ENCODE measurements at places on chromosomes 5 and 9.
A peak's percentile ranks its signal among the peaks of the same experiment; 100 is the strongest.

- DNase-seq: peak; percentile 46
These were observed 38.9 kb downstream of the PRRC2B start for GRCh38 chr9:131432597-131433301.

DNA sequence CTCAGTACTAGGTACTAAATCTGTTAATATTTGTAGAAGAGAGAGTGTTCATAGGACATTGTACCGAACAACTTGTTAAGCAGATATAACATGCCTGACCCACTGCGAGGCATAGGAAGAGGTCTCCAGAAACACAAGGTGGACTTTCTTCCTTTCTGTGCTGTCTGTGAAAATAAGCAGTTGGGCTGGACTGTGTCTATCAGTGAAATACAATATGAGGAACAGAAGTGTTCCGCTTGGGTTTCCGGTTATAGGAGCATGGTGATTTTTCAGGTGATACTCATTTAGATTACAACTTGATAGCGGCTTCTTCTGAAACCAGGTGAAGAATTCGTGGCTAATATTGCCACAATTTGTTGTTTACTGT lies 60.9 kb upstream of the TLR4 start:
- DNase-seq: peak; percentile 28

DNA sequence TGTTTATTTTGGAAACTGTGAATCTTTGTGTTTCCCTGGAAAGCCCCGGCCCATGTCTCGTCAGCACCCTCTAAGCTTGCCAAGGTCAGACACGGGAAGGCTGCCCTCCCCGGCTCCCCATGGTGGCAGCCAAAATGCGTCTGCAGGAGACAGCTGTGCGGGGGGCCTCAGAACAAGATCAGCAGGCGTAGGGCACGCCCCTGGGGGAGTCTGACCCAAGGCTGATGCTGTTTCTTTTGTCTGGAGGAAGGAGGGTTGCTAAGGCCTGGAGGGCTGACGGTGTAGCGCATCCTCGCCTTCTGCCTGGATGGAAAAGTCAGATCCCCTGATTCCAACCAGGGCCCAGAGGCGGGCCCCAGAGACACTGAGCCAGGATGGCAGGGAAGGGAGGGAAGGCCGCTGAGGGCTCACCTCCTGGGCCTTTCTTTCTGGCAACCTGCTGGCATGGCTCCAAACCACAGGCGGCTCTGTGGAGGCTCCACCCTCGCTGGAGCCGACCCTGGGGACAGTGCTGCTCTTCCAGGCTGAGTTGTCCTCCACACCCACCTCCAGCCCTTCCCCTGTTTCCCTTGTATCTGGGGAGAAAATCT lies 57.2 kb downstream of the OLFM1 start:
- no peak for DNase-seq

DNA sequence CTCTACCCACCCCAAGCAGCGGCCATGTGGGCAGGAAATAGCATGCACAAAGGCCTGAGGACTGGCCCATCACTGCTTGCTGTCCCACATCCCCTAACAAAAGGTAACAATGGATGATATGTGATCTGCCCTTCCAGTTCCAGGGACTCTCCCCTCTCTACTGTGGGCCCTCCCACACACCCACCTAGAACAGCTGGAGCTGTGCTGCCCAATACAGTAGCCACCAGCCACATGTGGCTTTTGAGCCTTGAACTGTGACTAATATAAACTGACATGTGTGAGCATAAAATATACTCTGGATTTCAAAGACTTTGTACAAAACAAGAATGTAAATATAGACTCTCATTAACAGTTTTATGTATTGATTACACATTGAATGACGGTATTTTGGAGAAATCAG lies 78.1 kb downstream of the C5orf15 start:
- no peak for DNase-seq

DNA sequence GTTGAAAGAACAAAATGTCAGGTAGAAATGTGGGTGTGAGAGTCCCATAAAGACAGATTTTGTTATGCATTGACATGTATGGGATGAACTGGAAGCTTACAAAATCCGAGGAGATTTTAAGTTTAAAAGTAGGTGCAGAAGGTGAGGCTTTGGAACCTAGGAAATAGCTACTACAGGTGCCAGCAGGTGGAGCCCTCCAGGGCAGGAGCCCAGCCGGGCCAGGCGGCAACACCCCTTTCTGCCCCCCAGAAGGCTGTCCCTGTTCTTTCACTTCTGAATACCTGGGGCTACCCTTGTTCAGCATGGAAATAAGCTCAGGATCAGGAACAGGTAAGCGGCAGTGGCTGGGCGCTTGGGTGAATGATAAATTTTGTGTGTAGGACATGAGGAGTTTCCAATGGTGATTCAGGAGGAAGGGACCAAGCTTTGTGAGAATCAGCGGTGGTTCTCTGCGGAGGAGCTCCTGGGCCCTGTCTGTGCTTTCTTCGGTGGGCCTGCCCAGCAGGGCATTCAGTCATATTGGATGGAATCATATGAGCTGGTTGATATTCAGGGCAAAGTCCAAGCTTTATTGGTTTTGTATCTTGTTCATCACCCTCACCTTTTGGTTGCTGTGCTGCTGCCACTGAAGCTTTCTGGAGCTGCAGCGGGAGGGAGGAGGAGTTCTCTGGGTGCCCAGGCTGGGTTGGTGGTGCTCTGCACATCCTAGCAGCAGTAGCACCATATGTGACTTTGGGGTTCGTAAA lies 12.3 kb downstream of the PCBD2 start:
- DNase-seq: no peak

GRCh38 chr9:78544230-78544629 lies 247.3 kb downstream of the PSAT1 start:
- no peak for DNase-seq

DNA sequence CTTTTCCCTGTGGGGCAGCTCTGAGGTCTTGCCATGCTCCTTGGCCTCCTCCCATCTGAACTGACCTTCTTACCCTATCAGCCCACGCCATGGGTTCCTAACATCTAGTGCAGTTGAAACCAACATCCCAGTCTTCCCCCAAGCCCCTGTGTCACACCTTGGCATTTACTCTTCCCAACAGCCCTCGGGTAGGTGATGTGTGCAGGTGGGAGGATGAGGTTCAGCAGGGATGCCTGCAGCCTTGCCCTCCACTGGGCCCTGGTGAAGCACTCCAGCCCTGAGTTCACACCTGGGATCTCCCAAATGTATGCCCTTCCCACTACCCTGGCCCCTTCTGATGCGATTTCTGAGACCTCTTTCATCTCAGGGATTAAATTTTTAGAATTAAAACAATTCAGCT lies 15.5 kb downstream of the IRX2 start:
- DNase-seq: no peak

GRCh38 chr9:20117986-20118385 lies 329.1 kb upstream of the SLC24A2 start:
- no peak for DNase-seq

GRCh38 chr9:33430942-33431341 lies 16.5 kb downstream of the AQP3 start:
- DNase-seq: no peak

DNA sequence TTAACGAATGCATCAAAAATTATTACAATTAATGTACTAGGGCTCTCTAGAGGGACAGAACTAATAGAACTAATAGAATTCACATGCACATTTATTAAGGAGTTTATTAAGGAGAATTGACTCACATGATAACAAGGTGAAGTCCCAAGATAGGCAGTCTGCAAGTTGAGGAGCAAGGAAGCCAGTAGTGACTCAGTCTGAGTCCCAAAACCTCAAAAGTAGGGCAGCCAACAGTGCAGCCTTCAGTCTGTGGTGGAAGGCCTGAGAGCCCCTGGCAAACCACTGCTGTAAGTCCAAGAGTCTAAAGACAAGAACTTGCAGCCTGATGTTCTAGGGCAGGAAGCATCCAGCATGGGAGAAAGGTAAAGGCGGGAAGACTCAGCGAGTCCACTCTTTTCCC lies 633.8 kb downstream of the SEMA5A start:
- no peak for DNase-seq

- no peak for DNase-seq
These were observed 17.0 kb downstream of the URM1 start for GRCh38 chr9:128388150-128388549.

DNA sequence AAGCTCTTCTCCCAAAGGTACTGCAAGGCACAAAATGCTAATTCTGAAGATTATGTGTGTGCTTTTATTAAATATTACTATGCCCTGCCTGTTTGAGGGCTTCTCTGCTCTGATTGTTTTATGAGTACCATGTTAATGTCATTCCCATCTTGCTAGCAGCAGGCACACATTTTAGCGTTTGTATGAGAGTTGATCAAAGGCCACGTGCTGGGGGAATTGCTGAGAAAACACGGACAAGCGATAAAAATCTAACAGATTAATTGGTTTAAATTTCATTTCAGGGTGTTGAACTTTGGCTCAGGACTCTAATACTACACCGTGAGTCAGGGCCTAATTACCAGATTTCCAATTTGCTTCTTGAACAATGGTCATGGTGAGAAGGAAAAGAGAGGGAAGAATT lies 298.4 kb downstream of the EBF1 start:
- no peak for DNase-seq

GRCh38 chr9:131695836-131696460 lies 43.9 kb downstream of the RAPGEF1 start:
- no peak for DNase-seq

- DNase-seq: no peak
These were observed 141.4 kb upstream of the LMX1B start for GRCh38 chr9:126472198-126472947.

GRCh38 chr9:16386007-16386826 lies 484.3 kb downstream of the BNC2 start:
- no peak for DNase-seq

- DNase-seq: no peak
These were observed 5.1 kb downstream of the IGFBPL1 start for GRCh38 chr9:38419181-38419580.

- DNase-seq: no peak
These were observed 145.4 kb upstream of the EGFLAM start for GRCh38 chr5:38112938-38113337.

DNA sequence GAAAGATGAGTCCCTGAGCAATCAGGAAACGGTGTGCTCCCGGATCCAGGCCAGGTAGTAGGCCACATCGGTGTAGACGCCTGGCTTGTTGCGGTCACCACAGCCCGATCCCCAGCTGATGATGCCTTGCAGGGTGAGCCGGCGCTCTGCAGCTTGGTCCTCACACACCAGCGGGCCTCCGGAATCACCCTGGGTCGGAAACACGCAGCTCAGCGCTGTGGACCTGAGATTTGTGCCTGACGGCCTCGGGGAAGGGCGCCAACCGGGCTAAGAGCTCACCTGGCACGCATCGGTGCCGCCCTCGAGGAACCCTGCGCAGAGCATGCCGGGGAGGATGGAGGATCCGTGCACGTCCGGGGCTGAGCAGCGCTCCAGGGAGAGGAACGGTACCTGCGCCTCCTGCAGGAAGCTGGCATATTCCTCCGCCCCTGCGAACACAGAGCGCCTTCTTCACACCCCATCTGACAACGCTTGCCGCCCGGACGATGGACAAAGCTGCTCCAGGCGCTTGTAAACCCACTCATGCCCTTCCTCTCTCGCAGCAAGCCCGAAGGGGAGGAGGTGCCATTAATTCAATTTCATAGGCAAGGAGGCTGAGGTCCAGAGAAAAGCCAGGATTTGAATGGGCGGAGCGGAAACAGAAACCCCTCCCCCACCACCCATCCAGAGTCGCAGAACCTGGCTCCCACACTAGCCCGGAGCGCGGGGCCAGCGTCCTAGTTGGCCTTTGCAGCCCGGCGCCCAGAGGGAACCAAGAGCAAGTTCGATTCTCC lies 2.0 kb upstream of the PFN3 start:
- peak; percentile 84 for DNase-seq

GRCh38 chr5:159345336-159345735 lies 15.0 kb upstream of the IL12B start:
- no peak for DNase-seq

- DNase-seq: no peak
These were observed 3.5 kb downstream of the TMEM250 start for GRCh38 chr9:136115206-136115605.

DNA sequence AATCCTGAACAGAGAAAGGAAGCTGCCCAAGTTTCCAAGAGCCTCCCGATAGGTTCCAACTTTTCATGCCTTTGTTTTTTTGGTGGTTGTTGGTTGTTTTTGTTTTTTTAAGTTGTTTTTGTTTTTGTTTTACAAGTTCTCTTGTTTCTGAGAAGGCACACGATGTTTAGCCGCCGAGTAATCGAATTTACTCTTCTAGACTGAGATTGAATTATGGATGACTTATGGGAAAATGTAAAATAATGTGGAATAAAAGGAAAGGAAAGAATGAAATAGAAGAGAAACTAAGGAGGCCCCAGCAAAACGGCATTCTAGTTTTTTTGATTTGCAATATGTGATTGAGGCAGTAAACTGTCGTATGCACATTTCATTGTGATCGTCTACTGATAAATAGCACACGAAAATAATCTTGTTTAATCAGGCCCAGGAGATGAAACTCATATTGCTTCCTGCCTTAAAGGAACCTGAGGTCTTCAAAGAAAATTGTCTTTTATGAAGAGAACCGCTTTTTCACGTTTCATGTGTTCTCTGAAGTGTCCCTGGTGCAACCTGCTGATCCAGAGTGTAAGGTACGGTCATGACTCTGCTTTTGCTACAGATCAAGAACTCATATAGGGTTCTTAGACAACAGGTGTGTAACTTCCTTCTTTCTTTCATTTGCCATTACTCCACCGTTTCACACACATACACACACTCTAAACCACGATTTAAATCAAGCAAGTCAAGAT lies 1.3 kb upstream of the GNAQ start:
- DNase-seq: no peak

GRCh38 chr9:91056917-91057316 lies 255.3 kb downstream of the SYK start:
- DNase-seq: no peak

GRCh38 chr9:26326563-26326962 lies 566.0 kb downstream of the CAAP1 start:
- DNase-seq: peak; percentile 74

DNA sequence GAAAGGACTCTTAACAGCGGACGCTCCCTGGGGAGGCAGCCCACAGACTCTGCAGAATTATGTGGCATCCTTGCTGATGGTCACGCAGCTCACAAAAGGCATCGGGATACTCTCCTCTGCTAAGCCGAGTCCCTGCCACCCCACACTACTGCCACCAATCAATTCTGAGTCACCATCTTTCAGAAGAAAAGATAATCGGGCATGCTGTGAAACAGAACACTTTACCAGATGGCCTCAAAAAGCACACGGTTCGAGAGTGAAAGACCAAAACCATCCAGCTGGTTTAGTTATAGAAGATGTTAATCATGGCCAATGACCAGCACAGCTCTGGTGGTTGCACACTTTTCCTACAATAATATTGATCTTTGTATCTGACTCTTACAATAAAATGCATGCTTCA lies 136.3 kb downstream of the MYO10 start:
- no peak for DNase-seq

GRCh38 chr9:90966031-90966290 lies 164.3 kb downstream of the SYK start:
- DNase-seq: no peak

- no peak for DNase-seq
These were observed 249.0 kb downstream of the ARHGAP26 start for GRCh38 chr5:143019157-143019556.

DNA sequence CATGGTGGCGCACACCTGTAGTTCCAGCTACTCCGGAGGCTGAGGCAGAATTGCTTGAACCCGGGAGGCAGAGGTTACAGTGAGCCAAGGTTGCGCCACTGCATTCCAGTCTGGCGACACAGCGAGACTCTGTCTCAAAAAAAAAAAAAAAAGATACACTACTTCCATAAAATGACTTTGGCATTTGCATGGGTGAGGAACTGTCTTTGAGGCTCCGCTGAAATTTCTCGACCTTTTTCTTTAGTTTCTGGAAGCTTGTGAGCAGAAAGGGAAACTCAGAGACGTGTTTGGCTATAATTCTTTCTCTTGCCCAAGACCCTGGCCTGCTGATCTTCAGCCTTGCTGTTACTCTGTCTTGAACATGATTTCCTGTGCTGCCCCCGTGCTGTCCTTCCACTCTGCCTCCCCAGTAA lies 37.3 kb downstream of the SPIN1 start:
- peak; percentile 8 for DNase-seq

- peak; percentile 30 for DNase-seq
These were observed 77.2 kb downstream of the MRPS30 start for GRCh38 chr5:44885903-44886302.
